ENCODE measurements at places on chromosomes 1 and 21.
A peak's percentile ranks its signal among the peaks of the same experiment; 100 is the strongest.

GRCh38 chr1:55444667-55445066 lies 229.5 kb upstream of the USP24 start:
- no peak for DNase-seq

DNA sequence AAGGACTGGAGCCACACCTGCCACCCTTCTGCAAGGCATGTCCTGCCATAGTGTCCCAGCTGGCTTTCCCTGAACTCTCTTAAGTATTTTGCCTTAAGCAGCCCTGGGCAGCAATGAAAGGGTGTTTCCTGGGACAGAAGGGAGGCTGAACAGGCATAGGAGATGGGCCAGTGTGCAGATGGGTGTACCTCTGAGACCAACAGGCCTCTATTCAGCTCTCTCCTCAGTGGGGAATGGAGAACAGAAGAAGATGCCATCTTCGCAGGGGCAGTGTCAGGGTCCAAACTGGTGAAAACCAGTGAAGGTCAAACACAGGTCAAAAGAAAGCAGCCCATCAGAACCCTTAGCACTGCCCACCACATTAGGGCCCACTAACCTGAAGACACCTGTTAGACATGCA lies 53.2 kb downstream of the FAM78B start:
- DNase-seq, result no peak

GRCh38 chr21:29677326-29677725 lies 262.5 kb downstream of the GRIK1 start:
- no peak for DNase-seq

- DNase-seq, result no peak
Observed at GRCh38 chr1:245298781-245299180, 144.0 kb downstream of the KIF26B start.

DNA sequence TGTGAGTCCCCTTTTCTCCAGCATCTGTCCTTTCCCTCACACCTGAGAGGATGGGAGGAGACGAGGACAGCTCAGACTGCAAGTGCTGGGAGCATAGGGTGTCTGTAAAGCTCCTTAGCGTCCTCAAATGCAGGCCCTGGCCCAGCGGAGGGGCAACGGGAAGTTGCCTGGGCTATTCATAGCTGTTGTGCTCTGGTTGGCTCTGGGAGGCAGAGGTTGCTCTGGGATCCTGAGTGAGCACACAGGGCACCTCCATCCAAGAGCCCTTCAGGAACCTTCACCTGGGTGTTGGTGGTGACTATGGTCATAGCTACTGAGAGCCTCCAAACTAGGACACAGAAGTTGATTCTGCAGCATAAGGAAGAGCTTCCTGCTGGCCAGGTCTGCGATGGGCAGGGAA lies 2.6 kb downstream of the PADI1 start:
- DNase-seq, result no peak

GRCh38 chr1:182304218-182304617 lies 87.4 kb downstream of the GLUL start:
- DNase-seq, result no peak

DNA sequence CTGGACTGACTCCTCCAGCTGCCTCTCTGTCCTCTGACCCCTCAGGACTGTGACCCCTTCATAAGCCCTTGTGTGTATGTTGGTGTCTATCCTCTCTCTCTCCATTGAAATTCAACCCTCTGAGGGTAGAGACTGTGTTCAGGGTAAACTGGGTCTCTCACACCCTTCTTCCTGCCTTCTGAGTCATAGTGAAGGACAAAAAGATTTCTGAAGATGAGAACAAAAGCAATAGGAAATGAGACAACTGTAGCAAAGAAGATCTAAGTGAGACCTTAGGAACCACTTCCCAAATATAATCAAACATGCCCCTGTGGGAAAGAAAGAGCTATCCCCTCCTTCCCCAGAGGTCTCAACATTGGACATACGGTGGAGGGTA lies 16.9 kb downstream of the NUAK2 start:
- DNase-seq, result no peak

DNA sequence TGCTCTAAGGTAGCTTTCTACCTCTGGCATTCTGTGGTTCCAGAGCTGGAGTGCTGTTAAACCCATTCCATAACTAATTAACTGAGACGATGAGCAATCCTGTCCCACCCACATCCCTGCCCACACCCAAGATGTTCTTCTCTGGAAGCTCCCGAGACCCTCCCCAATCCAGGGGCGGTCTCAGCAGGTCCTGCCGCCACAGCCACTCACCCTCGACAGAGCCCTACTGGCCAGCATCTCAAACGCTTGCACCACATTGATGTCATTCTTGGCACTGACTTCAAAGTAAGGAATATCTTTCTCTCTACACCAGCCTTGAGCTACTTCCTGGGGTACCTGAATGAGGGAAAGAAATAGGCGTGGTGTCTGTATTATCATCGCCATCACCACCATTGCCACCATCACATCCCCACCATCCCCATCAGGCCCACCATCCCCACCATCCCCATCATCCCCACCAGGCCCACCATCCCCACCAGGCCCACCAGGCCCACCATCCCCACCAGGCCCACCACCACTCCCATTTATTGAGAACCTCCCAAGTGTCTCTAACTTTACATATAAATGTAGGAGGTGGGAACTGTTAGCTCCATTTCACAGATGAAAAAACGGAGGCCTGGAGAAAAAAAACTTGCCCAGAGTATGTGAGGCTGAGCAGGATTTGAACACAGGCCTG lies 17.7 kb downstream of the RAB7B start:
- DNase-seq, result no peak

DNA sequence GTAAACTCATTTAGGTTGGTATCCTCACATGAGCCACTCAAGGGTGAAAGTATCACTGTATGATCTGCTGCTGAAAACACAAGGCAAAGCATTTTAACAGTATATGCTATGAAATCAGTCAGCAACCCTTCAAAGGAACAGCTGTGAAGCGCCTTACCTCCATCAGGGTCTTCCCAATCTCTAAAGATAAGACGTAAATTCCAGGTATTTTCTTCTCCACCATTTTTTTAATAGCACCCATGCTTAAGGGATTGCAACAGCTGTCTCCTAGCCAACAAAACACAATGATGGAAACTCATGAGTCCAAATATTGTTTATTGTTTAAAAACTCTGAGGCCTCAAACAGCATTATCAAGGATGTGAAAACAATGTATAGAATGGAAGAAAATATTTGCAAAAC lies 4.8 kb downstream of the PPT1 start:
- DNase-seq, result no peak

- DNase-seq, result no peak
Observed at GRCh38 chr1:200381256-200381984, 28.4 kb downstream of the ZNF281 start.

- DNase-seq, result peak; percentile 22
Observed at GRCh38 chr1:39105061-39105840, 79.1 kb downstream of the NDUFS5 start.

DNA sequence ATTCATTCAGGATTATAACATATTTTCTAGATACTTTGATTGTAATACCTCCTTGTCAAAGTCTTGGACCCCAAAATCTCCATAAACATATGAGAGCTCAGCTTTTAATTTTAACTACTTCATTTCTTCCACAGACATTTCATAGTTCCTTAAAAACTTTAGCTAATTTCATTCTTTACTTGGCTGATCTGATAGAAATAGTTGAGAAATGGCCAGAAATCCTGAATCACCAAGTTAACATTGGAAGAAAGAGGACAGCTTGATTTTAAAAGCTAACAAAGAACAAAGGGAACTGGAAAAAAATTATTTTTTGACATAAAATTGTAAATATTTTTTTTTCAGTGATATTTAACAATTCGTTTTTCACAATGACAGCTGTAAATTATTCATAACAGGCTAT lies 216.5 kb downstream of the NTNG1 start:
- DNase-seq, result no peak

- no peak for DNase-seq
Observed at GRCh38 chr1:160219062-160219929, 14.1 kb downstream of the PEA15 start.

DNA sequence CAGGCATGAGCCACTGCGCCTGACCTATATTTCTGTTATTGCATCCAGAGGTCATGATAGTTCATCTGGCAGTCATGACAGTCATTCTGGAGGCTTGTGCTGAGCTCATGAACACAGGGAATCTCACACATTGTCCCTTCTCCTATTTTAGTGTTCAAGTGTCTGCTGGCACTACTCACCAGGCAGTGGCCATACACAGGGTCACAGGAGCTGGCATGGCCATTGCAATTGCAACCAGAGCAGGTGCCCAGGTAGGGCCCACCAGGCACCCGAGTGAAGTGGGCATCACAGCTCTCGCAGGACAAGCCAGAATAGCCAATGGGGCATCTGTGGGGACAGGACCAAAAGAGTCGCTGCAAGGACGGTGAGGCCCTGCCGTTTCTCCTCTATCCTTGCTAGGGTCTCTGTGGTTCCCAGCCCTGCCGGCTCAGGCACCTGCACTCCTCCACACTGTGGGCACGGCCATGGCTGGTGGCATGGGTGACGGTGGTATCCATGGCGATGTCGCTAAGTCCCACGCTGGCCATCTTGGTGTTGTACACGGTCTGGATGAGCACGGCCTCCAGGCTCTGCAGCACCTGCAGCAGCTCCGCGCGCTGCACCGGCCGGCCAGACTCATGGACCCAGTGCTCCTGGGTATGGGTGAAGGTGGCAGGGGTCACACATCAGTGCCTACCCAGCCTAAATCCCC lies 57.0 kb downstream of the HSPG2 start:
- DNase-seq, result no peak

- no peak for DNase-seq
Observed at GRCh38 chr1:110285316-110285715, 53.9 kb upstream of the RBM15 start.

DNA sequence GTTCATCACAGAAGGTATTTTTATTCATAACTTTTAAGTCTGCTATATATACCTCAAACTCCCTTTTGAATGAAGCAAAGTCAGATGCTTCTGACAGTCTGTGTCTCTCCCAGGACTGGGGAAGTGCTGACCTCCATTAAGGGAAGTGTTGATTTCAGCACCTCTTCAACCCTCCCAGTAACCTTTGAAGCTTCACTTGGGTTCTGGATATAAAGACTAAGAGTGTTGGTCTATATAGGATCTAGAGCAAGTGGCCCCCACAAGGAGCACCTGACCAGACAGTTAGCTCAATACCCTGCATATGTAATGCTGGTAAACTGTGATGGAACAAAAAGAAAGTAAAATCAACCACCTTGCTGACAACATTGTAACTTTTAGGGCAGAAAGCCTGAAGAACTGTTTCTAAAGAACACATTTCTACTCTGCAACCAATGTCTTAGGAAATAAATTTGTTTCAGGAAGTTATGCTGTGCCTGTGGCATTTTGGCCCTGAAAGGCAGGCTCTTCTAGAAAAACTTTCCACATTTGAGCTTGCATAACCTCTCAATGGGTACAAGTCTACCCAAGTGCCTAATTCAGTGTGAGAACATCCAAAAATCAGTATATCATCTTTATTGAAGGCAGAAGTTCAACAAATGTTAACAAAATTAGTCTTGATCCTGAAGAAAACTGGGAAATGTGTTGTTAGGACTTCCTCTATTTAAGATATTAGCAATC lies 865 bp upstream of the PTPN22 start:
- no peak for DNase-seq

DNA sequence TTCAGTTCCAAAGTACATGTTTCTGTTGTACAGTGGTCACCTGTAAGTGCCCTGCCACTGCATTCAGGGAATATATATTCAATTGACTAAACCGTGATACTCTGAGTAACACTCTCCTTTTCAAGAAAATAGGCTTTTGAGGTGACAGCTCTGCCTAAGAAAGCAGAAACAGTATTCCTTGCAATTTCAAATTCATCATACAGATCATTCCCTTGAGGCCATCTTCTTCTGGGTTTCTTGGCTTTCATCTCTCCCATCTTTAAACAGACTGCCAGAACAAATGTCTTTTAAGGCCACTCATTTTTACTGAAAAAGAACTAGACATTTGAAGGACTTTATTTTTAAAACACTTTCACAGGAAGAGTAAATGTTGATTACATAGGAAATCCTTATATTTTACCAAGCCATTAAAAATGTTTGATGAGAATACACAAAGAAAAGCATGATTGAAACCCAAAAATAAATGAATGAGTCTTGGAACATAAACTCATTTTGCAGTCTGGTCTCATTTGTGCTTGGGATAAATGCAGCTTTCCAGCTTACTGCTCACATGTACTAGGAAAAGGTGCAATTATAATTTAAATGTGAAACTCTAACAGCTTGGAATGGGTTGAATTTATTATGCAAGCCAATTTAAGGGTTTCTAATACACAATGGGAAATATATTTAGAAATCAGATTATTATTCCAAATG lies 34.7 kb downstream of the PLPPR5 start:
- no peak for DNase-seq

GRCh38 chr1:92118826-92119225 lies 38.7 kb downstream of the BTBD8 start:
- DNase-seq, result no peak

GRCh38 chr1:154866257-154867063 lies 3.6 kb downstream of the KCNN3 start:
- DNase-seq, result no peak

DNA sequence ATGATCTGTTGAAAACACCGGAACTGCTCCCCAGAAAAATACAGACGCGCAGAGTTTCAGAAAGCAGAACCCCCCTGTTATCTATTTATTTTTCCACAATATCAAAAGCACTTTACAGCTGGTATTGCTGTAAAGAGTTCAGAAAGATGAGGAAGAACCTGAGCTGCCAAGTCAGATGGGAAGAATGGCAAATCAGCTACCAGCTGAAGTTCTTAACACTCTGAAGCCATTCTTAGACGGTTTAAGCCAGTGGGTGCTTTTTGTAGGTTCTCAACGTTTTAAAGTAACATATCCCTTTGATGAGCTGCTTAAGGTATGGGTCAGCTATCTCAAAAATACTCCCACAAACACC lies 714 bp upstream of the AKIRIN1 start:
- no peak for DNase-seq

- DNase-seq, result no peak
Observed at GRCh38 chr1:84712276-84712874, 22.1 kb upstream of the SSX2IP start.

- no peak for DNase-seq
Observed at GRCh38 chr1:14970115-14970798, 183.3 kb upstream of the TMEM51 start.

GRCh38 chr1:35707601-35708440 lies 10.9 kb downstream of the C1orf216 start:
- no peak for DNase-seq

DNA sequence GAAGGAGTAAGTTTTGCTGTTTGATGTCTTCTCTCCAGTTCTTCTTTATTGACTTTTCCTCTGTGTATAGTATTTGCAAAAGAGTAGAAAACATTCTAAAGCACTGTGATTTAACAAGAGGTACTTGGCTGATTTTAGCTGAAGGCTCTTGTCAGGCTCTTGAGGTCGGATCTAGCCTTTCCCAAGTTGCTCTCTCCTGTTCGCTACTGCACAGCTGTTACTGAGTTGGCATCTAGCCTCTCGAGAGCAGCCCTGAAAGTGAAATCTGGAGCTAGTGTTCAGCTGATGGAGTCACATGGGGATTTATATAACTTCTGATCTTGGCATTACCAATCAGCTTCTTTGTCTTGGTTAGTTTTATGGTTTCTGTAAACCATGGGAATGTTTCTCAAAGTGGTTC lies 193.1 kb downstream of the RYR2 start:
- DNase-seq, result no peak

DNA sequence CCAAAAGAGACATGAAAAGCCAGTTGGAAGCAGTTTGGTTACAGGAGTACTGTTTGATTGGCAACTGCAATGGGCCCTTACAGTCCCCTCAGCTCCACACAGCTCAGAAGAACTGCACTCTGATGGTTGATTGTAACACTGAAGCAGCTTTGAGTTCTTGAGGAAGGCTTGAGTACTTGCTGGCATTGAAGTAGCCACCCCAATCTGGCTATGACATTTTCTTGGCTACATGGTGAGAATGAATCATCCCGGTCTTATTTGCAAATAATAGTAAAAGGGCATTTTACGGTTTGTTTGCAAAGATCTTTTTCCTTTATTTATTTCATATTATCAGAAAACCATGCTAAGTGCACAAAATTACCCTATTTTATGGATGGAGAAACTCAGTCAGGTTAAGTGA lies 159.7 kb upstream of the BEND5 start:
- DNase-seq, result no peak
